ENCODE measurements at places on chromosomes 3 and 15.

DNA sequence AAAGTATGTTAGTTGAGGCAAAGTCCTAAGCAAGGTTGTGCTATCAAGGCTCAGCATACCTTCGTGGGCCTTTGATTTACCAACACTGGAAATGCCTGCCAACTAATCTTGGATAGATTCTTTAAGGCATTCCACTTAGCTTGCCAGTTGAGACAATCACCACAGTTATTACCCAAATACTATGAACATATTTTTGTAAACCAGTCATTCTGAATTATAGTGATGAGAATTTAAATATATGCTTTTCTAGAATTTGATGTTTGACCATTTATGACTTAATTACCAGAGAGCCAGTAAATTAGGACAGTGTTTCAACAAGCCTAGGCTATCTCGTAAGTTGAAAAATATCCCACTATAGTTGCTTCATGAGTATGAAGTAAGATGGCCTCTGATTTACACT is 15.5 kb downstream of the TRIM59 start:
- no peak for DNase-seq

- DNase-seq, result no peak
Measured at GRCh38 chr3:118705487-118706219, 329.0 kb downstream of the IGSF11 start.

- DNase-seq, result peak; percentile 4
Measured at GRCh38 chr15:35751413-35752133, 205.6 kb upstream of the DPH6 start.

GRCh38 chr3:56864090-56864489 is 62.3 kb upstream of the ARHGEF3 start:
- no peak for DNase-seq

DNA sequence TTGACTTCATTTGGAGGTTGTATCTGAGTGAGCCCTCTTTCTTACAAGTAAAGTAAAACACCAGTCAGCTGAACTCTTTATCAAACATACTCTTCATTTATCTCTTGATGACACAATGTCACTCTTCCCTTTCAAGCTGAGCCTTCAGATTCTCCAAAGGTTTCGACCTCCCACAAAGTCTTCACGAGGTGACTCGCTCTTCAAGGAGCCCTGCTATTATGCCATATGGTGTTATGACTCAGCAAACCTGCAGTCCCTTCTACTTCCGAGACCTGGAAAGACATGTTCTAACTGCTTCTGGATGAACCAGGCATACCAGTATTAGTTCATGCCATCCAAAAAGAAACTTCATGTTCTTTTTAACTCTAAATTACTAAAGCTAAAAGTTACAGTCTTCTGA is 23.1 kb downstream of the AADAC start:
- DNase-seq, result no peak

DNA sequence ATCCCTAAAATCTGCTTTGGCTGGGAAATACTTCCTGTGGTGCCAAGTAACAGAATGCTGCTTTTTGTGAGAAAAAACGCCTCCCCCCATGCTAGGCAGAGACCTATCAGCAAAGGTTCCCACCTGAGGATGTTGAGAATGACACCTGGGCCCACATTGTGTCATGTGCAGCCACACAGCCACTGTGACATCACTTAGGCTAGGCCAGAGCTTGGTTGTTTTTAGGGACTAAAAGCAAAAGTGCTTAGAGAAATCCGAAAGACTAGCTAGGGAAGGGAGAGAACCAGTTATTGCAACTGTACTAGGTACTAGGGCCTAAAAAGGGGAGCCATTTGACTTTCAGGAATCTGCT is 6.2 kb downstream of the ZDHHC3 start:
- DNase-seq, result no peak

- DNase-seq, result no peak
Measured at GRCh38 chr3:34859746-34860145, 779.6 kb upstream of the ARPP21 start.

DNA sequence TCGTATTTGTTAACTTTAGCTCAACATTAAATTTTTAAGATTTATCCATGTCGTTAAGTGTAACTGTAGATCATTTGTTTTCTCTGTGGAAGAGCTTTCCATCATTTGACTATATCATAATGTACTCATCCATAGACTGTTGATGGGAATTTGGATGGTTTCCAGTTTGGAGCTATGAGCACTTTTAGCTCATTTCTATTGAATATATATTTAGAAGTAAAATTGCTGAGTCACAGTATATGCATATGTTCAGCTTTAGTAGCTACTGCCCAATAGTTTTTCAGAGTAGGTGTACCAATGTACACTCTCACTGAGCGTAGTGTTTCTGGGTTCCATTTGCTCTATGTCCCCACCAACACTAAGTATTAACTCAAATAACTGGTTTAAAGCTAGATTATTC is 263.0 kb downstream of the ULK4 start:
- no peak for DNase-seq

- DNase-seq, result no peak
Measured at GRCh38 chr3:13858768-13859520, 20.9 kb downstream of the WNT7A start.

GRCh38 chr3:51710631-51711351 is 3.9 kb downstream of the GRM2 start:
- no peak for DNase-seq

DNA sequence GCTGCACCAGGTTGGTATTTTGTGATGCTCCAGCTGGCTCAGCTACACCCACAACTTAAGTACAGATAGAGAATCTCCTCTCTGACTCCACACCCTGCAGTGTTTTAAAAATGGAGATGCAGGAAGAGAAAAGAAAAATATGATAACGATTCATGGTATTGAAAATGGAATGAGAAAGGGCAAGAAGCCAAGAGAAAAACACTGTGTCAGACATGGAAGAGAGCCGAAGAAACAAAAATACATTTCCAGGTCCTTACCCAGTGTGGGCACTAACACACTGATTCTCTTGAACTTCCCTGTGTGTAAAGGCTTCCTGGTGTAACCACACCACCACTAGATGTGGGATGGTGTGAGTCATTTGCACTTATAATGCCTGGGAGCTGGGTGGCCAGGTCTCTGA is 93.1 kb downstream of the GMPS start:
- DNase-seq, result no peak

DNA sequence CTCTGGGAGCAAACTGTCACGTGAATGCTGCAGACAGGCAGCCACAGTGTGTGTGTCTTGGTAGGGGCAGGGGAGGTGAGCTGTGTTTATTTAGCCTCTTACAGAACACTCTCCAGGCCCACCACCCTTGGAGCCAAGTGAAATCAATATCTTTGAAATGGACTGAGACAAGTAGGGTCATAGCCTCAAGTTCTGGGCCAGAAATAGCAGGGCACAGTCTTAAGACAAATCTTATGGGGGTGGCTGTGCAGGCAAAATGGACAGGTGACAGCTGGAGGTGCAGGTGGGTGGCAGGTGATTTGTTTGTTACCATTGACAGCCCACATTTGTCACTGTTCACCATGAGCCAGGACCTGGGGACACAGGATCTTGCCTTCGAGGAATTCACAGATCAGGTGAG is 93.6 kb upstream of the NMNAT3 start:
- no peak for DNase-seq

DNA sequence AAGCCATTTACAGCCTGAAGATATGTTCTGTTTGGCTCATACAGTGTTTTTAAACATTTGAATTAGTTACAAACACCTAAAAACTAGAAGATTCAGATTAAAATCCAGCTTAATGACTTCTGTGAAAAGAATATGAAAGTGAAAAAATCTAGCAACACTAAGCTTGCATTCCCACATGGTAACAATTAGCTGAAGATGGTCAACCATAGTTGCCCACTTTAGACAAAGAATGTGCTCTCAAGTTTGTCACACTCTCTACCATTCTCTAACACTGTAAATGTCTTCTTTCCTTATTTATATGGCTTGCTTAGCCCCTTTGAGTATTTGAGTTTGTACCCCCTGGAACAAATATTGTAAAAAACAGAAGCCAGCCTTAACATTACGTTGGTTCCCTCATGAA is 32.7 kb downstream of the HDGFL3 start:
- no peak for DNase-seq

DNA sequence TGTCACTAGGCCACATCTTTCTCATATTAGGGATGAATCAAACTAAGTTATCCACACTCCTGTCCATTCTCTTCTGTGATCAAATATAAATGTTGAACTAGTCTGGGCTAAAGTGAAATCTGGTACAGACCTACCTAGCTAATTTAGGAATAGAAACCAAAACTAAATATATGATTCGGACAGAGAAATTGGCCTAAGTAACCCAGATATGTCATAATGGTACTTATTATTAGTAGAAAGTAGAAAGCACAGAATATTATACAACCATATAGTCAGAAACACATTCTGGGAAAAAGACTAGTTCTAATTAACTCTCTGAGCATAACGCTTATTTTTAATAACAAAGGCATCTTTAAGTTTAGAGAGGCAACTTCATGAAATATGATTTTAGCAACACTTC is 389.0 kb downstream of the LSAMP start:
- no peak for DNase-seq

DNA sequence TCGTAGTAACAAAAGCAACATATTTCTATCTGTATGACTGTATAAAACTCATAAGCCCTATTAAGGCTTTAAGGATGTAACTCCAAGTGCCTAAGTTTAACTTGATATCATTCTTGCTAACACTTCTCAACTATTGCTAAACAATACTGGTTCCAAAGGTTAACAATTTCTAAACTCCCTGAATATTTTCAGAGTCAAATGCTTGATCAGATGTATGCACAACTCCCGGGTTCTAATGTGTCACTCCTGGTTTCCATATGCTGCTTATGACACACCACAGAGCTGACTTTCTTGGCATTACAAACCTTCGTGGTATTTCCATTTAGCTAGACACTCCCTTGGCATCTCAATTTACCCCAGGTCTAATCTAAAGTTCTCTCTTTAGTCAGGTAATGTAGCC is 26.3 kb downstream of the DZIP1L start:
- no peak for DNase-seq

DNA sequence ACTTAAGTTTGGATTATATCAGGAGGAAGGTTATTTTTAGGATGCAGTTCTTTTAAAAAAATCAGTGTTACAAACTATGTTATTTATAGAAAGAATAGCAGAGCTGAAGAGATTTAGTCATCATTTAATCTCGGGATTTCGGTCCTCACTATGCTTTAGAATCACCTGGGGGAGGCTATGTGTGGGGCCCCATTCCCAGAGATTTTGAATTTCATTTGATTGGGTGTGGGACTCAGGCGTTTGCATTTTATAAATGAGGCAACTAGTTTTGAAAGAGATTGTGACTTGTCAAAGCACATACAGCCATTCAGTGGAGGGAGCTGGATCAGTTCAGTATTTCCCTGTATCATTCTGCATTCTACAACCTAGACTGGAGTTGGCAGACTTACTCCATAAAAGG is 36.8 kb downstream of the TFG start:
- no peak for DNase-seq

- no peak for DNase-seq
Measured at GRCh38 chr3:107025961-107026360, 351.3 kb upstream of the CCDC54 start.

DNA sequence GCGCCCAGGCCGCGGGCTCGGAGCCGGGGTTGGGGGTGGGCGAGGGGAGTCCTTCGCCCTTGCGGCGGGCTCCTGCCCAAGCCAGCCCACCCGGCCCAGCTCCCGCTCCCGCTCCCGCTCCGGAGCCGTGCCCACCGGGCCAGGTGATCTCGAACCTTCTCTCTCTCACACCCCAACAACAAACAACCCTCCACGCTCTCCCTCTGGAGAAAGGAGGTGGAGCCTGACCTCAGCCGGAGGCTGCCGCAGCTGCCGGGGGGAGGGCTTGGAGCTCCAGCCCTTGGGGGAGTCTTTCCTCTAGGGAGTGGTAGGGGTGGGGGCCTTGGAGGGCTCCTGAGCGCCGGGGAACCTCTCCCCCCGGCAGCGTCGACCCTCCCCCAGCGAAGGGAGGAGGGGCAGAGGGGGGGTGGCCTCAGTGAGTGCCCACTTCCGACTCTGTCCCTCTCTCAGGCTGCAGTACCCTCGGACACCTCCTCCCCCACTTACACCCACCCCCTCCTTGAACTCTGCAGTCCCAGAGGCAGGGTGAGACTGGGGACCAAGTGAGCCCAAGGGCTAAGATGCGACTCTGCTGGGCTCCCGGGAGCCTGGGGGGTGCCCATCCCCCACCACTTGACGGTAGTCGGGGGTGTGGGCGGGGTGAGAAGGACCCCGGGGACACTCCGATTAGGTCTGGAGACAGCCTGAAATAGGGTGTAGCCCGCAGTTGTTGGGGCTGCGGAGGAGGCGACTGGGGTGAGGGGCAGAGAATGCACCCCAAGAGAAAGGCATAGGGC is 4.4 kb upstream of the BAHD1 start:
- no peak for DNase-seq

DNA sequence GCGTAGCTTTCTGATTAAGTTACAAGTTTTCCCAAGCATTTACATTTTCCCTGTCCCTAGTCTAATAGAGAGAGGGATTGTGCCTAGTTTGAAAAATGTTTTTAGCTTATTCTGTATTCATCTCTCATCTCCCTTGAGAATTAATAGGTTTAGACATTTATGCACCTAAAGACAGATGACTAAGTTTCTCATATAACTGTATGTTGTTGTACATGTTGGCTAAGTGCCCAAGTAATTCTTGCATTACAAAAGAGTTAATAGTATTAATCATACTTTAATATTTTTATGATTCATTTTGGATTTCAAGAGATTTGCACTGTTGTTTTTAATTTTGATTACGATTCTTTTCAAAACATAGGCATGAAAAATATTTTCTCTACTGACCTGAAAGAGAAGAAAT is 109.0 kb upstream of the TBL1XR1 start:
- DNase-seq, result no peak

- DNase-seq, result peak; percentile 15
Measured at GRCh38 chr15:78830514-78831228, 19.4 kb upstream of the ADAMTS7 start.

DNA sequence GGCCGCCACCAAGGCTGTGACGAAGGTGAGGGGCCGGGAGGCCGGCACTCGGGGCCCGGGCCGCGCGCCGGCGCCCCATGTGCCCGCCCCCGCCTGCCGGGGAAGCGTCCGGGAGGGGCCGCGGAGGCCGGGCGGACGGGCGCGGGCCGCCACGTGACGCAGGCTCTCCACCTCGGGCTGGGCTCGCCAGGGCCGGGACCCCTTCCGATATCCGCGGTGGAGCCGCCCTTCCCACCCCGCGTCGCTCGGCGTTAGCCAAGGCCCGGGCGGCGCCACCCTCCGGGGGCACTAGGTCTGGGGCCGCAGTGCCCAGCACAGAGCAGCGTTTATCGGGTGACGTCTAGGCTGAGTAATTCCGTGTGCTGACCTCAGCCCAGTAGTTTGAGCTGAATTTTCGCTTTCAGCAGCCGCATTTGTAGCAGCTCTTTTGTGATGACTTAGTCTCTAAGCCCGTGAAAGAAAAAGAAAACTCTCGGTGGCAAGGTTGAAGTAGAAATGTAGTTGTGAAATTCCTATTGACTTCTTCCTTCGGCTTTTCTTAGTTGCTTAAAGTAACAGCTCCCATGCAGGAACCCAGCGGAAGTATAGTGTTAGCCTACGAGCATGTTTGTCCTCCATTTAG is 885 bp downstream of the CDV3 start:
- DNase-seq, result peak; percentile 60

Data from activated gamma-delta T cell treated with Interleukin-2 at 50 U/mL for 16 hours (primary cell).